ENCODE measurements at places on chromosomes 6 and 20. TPM values are rescaled to one million over a fixed set of nuclear protein-coding genes. Genes with fewer than 3 reads are reported as not detected.

GRCh38 chr6:22194188-22194921 is 102.5 kb downstream of the PRL start:
- no peak for DNase-seq

- no peak for DNase-seq
Measured at GRCh38 chr6:18214003-18214402, 50.3 kb downstream of the DEK start.

DNA sequence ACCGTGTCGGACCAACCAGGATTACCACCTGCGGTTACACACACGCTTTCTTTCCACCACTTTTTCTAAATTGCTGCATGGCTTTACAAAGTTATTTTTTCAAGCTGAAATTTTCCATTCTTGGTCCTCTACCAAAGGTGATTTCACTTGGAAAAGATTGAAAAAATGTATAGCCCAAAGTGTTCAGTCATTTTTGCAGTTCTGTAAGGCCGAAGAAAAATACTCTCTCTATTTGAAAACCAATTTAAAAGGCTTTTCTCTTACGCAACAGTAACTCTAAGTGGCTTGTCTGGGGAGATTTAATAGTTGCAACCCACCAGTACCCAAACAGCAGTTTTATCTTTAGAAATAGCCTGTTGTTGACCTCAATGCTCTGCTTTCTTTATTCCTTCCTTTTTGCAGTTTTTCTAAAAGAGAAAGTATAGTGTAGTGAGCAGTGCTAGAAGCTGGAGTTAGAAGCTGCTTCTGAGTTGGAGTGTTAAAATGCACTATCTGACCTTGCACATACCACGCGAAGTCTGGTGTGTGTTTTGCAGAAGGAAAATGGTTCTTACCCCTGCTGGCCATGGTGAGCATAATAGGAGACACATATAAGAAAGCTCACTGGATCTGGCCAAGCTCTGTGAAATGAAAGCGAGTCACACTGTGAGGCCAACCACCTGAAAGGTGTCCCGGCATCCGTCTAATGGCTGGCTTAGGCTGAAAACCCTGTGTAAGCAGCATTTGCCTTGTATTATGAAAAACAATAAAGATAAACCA is 271.6 kb upstream of the PRND start:
- no peak for DNase-seq

DNA sequence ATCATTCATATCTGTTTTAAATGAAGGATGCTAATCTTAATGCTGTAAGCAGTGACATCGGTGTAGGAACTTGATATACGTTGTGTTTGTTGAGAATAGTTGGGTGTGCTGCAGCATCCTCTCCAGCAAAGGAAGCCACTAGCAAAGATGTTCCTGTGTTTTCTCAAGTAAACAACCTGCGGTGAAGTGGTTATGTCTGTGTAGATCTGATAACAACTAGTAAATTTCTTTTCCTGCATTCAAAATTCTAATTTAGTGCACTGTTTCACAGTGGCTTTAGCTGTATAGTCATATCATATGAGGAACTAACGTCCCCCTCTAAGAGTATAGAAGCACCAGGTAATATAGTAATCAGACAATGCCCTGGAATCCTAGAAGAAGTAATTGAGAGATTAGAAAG is 38.7 kb downstream of the NCOA7 start:
- no peak for DNase-seq

- DNase-seq: no peak
Measured at GRCh38 chr6:93424303-93425064, 5.1 kb upstream of the EPHA7 start.

DNA sequence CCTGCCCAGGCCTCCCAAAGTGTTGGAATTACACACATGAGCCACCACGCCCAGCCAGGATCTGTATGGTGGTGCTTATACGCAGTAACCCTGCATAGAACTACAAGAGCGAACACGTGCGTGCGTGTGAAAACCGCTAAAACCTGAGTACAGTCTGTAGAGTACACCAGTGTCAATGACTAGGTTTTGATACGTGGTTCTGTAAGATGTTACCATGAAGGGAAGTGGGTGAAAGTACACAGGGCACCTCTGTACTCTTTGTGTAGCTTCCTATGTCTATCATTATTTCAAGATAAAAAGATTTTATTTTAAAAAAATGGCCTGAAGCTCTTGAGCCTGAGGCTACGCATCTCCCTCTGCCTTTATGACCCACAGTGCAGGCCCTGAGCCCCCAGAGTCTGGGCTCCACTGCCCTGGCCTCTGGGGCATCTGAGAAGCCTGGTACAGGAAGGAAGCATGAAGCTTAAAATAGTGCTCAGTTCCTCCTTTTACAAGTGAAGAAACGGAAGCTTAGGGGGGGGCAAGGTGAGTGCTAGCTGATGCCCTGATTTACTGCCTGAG is 21.6 kb downstream of the LY86 start:
- DNase-seq: no peak

GRCh38 chr6:19995575-19996257 is 158.5 kb downstream of the ID4 start:
- DNase-seq: no peak

DNA sequence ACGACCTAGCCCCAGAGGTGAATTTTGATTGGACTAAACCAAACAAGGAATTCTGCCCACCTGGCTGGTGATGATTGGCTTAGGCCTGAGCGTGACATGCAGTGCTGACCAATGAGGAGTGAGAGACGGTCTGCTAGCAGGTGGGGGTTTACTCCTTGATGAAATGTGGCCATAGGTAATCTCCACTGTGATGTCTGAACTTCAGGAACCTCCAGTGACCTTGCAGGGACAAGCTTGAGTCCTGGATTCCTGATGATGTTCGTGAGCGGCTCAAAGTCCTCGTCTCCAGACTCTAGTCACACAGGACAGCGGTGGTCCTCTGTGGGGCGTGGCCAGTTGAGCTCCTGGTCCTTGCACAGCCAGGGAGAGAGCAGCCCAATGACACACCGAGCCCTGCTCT is 8.4 kb downstream of the VSX1 start:
- no peak for DNase-seq

- DNase-seq: no peak
Measured at GRCh38 chr20:10177326-10177725, 41.3 kb upstream of the SNAP25 start.

- DNase-seq: no peak
Measured at GRCh38 chr6:69835414-69836179, 30.8 kb upstream of the COL19A1 start.

GRCh38 chr6:113755449-113756289 is 101.5 kb upstream of the MARCKS start:
- DNase-seq: no peak

- DNase-seq: no peak
Measured at GRCh38 chr6:25405442-25405841, 126.3 kb downstream of the CARMIL1 start.

GRCh38 chr20:52800734-52801627 is 171.2 kb upstream of the TSHZ2 start:
- DNase-seq: no peak

DNA sequence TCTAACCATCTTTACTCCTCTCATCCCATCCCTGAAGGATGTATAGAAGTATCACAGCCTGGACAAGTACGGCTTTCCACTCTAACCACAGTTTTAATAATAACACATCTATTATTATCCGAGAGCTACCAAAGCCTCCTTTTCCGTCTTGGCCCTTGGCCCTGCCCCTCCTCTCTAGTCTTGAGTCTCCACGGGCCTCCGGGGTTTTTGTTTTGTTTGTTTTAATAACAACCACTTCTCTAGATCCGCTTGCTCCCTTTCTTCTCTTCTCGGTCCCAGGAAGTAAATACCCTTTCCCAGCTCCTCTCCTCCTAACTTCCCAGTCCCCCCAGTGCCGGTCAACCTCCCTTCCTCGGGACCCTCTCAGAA is 661 bp downstream of the LCA5 start:
- peak; percentile 78 for DNase-seq

DNA sequence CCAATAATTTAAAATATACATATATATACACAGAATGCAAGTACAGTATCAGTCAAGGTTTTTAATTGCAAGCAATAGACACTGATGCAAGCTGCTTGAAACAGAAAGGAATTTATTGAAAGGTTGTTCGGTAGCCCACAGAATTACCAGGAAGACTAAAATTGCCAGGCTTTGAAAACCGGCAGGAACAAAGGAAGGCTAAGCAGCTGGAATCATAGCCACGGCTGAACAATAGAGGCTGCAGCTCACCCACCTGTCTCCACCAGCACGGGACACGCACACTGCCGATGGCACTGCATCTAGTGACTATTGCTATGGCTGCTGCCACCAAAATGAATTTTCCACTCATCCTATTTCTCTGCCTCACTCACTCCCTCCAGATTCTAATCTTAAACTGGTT is 22.0 kb upstream of the L3MBTL3 start:
- DNase-seq: no peak

The FAM50B gene
- 8.4 TPM for polyA plus RNA-seq

The LRRC73 gene
- polyA plus RNA-seq: not detected

The C6orf58 gene
- polyA plus RNA-seq: not detected

The SYCP2 gene
- 0.60 TPM for polyA plus RNA-seq

The TCF15 gene
- 0.20 TPM for polyA plus RNA-seq

The CAPN11 gene
- 1.6 TPM for polyA plus RNA-seq

All from sigmoid colon (tissue), 7 donors.